Left lobe of liver (tissue), 2 donors: ENCODE measurements at places on chromosomes 16 and 17.

GRCh38 chr17:75433218-75433783 lies 23.1 kb upstream of the TMEM94 start:
- DNase-seq: no peak

GRCh38 chr17:83079352-83079747 lies at the start of gene METRNL:
Gene METRNL (plus strand): TSS chr17:83079609. CDS start chr17:83079816, 207 bp downstream.
- DNase-seq: peak; percentile 79

GRCh38 chr16:53664724-53665345 lies 38.8 kb downstream of the RPGRIP1L start:
- no peak for DNase-seq

DNA sequence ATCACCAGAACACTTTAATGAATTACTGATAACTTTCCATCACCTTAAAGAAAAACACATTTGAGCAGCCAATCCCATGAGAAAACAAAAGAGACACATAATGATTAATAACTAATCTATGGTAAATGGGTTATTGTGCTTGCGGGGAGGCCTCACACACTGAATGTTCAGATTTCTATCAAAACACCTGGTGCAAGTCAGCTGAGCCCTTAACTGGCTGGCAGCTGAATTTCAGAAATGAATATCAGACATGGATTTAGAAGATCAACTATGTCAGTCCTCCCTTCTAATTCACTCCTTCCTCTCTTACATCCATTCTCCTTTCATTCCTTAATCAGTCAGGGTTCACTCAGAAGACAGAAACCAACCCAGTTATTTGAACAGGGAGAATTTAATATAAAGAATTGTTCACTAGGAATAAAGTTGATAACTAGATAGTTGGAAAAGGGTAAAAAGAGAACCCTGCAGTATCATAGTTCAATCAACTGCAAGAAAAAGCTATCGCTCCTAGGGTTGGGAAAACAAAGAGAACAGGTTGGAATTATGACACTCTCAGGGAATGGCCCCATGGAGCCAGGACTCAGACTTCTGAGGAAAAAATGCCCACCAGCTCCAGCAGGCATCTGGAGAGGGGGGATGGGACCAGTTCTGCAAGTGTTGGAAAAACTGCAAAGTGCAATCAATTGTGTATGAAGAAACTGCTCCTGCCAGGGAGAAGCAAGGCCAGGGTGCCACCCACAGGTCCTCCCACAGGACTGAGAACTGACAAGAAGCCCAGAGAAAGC lies 577.1 kb upstream of the CDH5 start:
- no peak for DNase-seq

- no peak for DNase-seq
These were observed 19.2 kb downstream of the RAI1 start for GRCh38 chr17:17700251-17700969.

DNA sequence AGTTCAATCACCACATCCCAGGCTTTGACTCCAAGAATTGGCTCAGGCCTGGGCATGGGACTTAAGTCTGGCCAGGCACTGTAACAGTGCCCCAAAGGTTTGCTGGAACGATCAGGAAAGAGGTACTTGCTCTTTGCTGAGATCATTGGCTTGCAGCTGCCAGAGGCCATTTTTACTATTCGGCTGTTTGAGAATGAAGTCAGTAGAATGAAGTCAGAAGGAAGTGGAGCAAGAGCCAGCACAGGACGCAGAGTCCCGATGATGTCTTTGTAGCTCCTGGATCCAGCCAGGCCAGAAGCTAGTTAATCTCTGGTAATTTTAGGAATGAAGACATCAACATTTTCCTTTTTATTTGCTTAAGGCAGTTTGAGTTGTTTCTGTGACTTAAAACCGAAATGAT lies 195.5 kb downstream of the RAB11FIP4 start:
- no peak for DNase-seq

- no peak for DNase-seq
These were observed 1.1 kb downstream of the CCL3 start for GRCh38 chr17:36088670-36089338.

- DNase-seq: no peak
These were observed 26.9 kb downstream of the TNS4 start for GRCh38 chr17:40474419-40475002.

DNA sequence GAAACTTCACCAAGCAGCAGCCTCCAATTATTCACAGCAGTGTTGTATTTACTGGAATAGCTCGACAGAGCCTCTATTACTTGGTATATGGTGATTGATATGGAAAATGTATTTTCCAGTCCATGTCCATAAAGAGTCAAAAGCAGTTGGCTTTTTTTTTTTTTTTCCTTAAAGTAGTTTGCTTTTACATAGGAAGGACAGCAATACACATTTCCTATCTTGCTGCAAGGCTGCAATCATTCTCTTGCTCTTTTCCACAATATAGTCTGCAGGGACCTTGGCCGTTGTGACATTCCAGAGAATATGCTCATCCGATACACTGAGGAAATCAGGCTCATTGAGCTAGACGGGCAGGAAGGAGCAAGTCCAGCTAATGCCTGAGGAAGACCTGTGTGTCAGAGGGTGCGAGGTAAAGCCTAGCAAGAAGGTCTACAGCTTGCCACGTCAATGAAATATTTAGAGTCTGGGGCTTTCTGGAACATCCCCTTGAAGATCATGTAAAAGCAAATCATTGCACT lies 131.1 kb downstream of the ENGASE start:
- no peak for DNase-seq

DNA sequence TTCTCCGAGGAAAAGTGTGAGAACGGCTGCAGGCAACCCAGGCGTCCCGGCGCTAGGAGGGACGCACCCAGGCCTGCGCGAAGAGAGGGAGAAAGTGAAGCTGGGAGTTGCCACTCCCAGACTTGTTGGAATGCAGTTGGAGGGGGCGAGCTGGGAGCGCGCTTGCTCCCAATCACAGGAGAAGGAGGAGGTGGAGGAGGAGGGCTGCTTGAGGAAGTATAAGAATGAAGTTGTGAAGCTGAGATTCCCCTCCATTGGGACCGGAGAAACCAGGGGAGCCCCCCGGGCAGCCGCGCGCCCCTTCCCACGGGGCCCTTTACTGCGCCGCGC lies at the start of gene ERBB2:
ERBB2 (plus strand) TSS at position 247 of the 330 bp plus-strand sequence. CDS start 175 bp downstream, outside the sequence.
- DNase-seq: no peak

DNA sequence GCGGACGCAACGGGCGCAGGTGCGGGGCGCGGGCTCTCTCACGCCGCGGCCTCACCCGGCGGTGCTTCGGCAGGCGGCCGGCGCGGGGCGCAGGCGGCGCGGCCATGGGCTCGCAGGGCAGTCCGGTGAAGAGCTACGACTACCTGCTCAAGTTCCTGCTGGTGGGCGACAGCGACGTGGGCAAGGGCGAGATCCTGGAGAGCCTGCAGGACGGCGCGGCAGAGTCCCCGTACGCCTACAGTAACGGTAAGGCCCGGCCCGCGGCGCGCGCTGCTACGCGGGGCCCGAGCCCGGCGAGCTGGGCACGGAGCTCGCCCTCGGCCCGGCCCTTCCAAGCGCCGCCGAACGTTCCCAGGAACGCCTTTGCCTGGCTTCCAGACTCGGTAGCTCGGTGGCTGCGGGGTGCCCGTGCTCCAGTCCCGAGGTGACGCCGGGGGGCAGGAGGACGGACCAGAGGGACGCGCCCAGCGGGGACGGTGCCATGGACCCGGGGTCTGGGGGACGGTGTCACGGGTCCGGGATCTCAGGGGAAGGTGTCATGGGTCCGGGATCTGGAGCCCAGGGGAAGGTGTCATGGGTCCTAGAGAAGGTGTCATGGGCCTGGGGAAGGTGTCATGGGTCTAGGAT lies 435 bp downstream of the RAB40C start:
- DNase-seq: no peak

DNA sequence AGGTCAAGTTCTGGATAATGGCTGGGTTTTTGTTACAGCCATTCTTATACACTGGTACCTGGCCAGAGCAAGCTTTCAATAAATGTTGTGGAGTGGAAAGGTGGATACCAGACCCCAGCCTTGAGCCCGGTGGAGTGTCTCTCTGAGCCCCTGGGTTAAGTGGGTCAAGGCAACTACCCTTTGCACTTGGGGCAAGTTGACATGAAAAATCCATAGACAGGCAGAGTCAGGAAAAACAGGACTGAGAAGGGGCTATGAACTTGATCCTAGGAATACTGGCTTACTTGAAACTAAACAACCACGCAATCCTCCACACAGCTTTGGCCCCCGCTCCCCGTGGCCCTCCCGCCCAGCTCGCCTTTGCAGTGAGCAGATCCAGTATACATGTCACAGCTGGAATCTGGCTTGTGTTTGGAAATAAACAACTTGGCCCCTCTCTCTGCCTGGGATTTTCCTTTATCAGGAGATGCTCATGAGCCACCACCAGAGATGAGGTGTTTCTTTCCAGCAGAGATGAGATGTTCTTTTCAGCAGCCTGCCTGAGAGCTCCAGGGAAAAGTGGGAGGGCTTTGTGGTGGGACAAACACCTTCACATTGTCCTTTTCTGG lies 65.9 kb downstream of the KSR1 start:
- no peak for DNase-seq

DNA sequence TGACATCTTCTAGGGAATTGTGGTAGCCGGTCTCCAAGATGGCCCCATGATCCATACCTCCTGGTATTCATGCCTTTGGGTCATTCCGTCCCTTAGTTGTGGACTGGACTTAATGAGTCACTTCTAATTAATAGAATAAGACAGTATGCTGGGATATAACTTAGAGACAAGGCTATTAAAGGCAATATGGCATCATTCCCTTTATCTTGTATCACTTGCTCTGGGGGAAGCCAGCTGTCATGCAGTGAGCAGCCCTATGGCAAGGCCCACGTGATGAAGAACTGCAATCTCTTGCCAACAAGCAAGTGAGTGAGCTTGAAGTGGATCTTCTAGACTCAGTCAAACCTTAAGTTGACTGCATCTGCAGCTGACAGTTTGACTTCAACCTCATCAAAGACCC lies 97.8 kb upstream of the MED13 start:
- DNase-seq: no peak

DNA sequence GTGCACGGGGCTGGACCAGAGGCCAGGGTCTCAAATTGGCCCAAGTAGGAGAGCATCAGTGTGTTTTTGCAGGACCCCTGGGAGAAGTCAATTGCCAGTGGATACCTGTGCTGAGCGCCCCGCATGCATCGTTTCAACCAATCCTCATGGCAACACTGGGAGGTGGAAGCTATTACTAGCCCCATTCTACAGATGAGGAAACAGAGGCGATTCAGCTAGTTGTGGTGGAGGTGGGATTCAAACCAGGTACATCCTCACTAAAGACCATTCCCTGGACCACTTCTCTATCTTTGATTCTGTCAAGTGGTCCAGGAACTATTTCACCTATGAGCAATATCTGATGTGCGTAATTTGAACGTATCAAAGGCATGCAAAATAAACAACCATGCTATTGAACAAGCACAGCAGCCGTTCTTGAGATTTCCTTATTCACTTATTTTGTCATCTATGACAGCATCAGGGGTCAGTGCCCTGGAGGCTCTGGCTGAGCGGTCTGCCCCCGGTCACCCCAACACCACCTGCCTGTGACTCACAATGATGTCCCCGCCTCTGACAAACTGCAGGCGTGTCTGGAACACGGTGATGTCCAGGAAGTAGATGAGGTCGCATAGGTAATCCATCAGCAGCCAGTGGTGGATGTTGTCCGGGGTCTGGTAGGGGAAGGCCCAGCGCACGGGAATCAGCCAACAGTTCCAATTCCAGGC lies 54.0 kb downstream of the CNGB1 start:
- DNase-seq: no peak

- peak; percentile 71 for DNase-seq
These were observed 11.5 kb downstream of the GPT2 start for GRCh38 chr16:46895399-46896313.

GRCh38 chr17:80791758-80792284 lies 199.8 kb upstream of the CHMP6 start:
- DNase-seq: no peak

DNA sequence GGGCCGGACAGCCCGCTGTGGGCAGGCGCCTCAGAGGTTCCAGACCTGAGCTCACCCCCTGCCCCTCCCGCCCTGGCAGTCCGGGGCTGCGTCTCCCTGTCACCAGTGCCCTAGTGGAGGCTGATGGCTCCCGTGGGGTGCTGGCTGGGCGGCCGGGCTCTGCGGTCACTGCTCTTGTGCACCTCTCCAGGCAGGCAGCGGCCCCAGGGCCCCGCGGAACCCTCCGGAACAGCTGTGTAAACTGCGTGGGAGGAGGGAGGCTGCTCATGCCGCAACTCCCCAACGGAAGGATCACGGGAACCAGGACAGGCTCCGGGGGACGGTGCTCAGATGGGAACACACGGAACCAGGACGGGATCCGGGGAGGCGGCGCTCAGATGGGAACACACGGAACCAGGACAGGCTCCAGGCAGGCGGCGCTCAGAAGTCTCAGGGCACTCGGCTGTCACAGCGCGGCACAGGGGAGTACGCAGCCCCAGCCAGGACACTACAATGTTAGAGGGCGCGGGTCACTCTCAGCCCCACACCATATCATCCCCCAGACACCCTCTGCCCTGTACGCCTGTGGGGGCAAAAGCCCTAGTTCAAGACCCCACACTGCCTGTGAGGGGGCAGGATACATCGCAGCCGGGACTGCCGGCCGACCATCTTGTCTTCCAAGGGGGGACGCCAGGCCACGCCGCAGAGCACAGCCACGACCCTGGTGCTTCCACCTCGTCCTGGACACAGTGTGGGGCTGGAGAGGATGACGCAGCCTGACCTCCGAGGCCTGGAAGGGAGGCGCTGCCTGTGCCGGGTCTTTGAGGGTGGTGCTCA lies 74.0 kb upstream of the GNG13 start:
- no peak for DNase-seq

GRCh38 chr16:54075446-54075845 lies 211.1 kb downstream of the IRX3 start:
- DNase-seq: no peak

DNA sequence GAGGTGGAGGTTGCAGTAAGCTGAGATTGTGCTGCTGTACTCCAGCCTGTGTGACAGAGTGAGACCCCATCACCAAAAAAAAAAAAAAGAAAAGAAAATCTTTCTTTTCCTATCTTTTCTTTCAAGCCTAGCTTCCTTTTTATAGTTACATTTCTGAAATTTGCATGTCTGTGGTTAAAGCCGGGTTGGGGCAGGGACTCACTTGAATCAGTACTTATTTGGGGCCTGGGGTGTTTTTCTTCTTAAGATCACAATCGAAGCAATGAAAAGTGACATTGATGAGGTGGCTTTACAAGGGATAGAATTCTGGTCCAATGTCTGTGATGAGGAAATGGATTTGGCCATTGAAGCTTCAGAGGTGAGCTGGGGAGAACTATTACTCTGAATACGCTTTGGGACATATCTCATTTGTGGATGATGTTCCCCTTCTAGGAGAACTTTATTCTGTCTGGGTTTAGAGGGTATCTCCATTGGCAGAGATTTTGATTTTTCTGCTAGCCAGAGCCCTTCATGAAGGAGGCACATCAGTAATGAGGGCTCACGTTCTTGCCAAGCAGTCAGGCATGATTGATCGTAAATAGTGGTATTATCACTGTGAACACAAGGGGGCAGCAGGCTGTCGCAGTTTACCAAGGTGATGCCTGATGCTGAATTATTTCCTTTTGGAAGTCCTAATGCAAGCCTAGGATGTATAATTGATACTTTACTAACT lies 14.3 kb downstream of the KPNB1 start:
- DNase-seq: no peak

GRCh38 chr16:66152823-66153393 lies 213.6 kb upstream of the CDH5 start:
- no peak for DNase-seq
